Breast epithelium (tissue), 4 donors: ENCODE measurements at places on chromosomes 12 and 14.

- no peak for DNase-seq
Measured at GRCh38 chr14:101191101-101191720, 287.7 kb upstream of the RTL1 start.

DNA sequence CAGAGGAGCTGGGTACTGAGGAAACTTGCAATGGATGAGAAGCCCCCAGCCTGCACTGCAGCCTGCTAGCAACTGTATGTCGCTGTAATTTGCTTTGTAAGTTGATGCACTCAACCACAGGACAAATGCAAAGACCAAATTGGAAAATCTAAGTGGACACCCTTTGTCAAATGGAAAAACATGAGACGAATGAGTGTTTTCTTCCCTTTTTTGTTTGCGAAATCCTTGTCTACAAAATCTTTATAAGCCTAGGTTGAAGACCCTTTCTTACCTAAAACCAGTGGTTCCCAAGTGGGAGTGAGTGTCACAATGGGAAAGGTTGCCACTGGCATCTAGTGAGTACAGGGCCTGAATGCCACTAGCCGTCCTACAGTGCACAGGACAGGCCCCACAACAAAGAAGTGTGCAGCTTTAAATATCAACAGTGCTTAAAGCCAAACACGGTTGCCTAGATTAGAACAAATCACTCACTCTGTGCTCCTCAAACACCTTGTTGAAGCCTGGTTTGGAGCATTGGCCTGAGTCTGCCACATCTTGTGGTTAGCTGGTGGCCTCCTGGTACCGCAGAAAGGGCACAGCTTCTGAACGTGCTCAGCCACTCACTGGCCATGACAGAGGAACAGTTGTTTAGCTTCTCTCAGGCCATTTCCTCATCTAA is 7.6 kb upstream of the VASH1 start:
- DNase-seq: peak; percentile 11

- DNase-seq: no peak
Measured at GRCh38 chr12:53193040-53193439, 12.3 kb upstream of the CSAD start.

GRCh38 chr12:113466454-113467141 is 5.1 kb downstream of the LHX5 start:
- DNase-seq: no peak

DNA sequence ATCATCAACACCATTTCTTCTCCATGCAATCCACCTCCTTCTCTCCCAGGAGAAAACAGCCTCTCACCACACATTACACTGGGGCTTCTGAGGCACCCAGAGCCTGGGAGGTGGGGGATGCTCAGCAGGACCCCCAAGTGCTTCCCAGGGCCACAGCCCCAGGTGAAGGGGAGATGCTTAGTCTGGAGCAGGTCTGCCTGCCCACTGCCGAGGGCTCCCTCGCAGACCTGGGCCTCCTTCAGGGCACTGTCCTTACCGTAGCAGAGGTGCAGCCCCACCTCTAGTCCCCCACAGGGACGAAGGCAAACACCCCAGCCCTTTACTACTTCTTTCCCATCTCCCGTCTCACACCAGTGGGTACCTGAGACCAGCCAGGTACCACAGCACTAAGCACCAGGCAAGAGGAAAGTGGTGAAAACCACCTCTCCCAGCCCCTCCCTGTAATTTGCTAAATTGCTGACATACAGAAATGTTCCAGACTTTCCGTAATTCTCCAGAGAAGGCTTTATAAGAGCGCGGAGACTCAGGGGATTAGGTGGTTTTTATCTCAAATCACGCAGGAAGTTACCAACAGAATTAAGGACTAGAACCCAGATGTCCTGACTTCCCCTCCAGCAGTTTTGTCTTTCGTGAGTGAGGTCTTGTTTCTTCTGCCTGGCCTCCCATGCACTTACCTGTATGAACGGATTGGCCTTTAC is 59.0 kb downstream of the PLEKHG3 start:
- DNase-seq: no peak

DNA sequence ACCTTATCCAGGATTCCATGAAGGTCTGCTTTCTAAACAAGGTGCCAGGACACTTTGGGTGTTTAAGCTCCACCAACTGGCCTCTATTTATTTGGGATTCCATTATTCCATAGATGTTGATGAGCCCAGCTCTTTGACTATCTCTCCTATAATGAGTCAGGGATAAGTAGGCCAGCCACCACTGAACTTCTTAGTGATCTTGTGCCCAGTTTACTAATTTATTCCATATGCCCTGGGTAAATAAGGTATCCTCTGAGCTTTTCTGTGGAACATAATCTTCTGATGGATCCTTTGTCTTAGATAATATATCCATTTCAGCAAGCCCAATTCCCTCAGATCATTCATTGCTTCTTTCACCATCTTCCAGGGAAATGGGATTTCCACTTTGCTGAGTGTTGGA is 535.0 kb downstream of the FOXG1 start:
- no peak for DNase-seq

GRCh38 chr12:129069886-129070285 is 216.6 kb downstream of the GLT1D1 start:
- DNase-seq: no peak

DNA sequence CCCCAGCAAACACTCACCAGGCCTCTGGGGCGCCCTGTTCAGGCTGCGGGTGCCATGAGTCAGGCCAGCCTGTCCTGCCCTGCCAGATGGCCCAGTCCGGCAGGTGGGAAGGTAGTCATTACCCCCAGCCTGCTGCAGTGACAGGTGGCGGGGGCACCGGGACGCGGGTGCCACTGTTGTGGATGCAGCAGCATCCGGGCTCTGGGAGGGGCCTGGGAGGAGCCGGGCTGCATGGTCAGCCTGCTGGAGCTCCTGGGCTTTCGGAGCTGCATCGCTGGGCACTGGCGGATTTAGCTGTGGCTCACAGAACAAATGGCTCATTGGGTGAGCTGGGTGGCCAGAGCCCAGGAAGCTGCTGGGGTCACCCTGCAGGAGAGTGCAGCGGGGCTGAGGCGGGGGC is 13.5 kb downstream of the CEP170B start:
- no peak for DNase-seq

DNA sequence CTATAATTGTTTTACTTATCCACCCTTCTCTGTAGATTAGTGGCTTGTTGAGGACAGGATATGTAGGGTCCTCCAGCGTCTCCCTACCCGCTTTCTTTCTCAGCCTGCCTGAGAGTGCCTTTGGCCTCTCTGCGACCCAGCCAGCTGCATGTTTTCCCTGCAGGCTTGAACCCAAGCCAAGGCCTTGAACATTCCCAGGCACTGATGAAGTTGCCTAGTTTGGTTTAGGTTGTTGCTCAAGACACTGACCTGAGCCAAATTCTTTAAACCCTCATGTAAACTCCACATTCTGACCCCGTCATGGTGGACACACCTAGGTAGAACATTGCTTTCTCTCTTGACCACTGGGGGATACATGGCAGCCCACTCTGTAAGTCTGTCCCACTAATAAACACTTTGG is 33.4 kb upstream of the TXNRD1 start:
- peak; percentile 71 for DNase-seq

GRCh38 chr12:86730233-86730632 is 474.0 kb upstream of the MGAT4C start:
- no peak for DNase-seq

- DNase-seq: no peak
Measured at GRCh38 chr14:61662437-61663311, 32.6 kb upstream of the HIF1A start.

DNA sequence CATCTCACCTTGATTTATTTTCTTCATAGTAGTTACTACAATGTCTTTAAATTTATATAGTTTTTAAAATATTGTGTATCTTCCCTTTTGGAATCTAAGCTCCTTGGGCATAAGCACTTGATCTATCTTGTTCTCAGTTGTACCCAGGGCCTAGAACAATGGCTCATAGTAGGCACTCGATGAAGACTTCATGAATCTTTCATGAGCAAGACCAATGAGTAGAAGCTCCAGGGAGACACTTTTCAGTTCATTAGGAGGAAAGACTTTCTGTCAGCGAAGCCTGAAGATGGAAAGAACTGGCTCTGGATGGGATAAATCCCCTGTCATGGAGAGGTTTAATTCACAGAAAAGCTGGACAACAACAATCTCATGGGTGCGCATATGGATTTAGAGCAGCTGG is 140.2 kb upstream of the CRY1 start:
- no peak for DNase-seq

- no peak for DNase-seq
Measured at GRCh38 chr14:65847075-65847847, 434.7 kb downstream of the FUT8 start.

DNA sequence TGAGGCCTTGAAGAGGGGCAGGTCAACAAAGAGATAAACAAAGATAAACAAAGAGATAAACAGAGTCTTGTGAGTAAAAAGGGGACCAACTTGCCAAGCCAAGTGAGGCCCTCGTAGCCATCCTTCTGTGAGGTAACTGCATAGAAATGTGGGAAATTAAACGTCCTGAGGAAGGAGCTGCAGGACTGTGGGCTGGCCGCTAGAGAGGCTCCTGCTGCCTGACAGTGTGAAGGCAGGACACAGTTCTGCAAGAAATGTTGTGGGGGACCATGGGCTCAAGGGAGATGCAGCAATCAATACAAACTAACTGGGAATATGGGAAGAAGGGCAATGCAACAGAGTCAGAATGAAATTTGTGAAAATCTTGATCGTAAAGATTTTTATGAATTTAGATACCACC is 91.9 kb downstream of the SLC8A3 start:
- DNase-seq: no peak

DNA sequence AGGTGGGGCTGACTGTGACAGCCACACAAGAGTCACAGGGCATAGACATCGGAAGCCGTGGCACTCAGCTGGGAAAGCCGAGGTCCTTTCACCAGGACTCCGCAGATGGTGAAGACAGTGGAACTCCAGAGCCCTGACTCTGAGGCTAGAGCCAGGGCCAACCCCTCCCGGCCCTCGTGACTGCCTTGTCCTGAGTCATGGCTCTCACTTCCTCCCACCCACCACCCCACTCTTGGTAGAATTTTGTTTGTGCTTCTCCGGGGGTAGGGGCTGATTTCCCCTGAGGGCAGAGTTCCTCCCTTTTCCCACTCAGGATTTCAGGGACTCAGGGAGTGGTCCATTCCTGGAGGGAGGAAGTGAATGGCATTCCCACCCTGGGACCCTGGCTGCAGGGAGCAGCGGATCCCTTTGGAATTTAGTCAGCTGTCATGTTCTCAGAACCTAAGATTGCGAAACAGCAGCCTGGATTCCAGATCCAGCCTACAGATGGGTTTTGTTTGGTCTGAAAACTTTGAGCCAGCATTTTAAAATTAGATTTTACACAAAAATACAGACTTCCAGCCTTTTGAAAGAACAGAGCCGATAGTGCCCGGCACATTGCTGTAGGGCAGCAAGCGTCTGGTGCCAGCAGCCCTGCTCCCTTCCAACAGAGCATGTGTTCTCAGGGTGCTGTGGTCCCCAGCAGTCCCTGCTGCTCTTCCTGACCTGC is 50.7 kb downstream of the TPCN1 start:
- peak; percentile 74 for DNase-seq

GRCh38 chr12:93889516-93890212 is 212.5 kb downstream of the CRADD start:
- no peak for DNase-seq

DNA sequence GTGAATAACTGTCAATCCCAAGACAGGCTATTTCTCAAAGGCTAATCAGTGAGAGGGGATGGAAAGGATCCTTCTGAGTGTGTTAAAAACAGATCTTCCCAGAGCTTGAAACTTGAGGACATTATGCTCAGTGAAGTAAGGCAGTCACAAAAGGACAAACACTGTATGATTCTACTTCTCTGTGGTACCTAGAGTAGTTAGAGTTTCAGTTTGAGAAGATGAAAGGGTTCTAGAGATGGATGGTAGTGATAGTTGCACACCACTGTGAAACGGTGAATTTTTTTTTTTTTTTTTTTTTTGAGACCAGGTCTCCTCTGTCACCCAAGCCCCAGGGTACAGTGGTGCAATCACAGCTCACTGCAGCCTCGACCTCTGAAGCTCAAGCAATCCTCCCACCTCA is 133.8 kb downstream of the SAMD4A start:
- no peak for DNase-seq

GRCh38 chr12:69073035-69073434 is 140.1 kb upstream of the CPM start:
- DNase-seq: no peak

DNA sequence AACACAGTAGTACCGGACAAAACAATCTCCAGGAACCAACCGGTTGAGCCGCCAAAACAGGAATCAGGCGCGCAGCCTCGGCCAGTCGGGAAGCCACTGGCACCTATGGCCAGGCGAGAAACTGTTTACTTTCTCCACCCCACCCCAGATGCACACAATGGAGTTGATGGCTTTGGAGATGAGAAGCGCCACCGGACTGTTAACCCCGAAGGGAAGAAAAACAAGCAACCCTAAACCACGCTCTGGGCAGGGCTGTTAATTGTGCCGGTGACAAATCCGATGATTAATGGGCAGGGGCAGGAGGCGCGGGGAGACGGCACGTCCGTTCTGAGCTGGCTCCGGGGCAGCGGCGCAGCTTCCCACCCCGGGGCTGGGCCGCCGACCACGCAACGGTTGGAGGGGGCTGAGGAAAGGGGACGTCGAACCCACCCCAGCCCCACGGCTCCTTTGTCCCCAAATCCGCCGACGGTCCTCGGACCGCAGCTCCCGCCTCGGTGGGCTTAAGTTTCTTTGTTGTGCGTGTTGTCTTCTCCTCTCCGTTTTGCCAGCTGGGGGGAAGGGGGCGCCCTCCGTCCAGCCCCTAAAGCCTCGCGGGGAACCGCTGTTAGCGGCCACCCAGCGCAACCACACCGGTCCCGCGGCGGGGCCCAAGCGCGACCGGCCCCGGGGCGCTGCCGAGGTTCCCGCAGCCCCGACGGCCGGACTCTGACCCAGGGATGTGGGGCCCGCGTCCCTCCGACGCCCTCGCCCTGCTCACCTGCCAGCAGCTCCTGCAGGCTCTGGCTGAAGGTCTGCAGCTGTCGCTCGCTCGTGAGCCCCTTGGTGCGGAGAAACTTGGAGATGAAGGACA is 790 bp downstream of the BTG1 start:
- peak; percentile 31 for DNase-seq

- DNase-seq: no peak
Measured at GRCh38 chr14:87131879-87132278, 861.1 kb downstream of the GALC start.

DNA sequence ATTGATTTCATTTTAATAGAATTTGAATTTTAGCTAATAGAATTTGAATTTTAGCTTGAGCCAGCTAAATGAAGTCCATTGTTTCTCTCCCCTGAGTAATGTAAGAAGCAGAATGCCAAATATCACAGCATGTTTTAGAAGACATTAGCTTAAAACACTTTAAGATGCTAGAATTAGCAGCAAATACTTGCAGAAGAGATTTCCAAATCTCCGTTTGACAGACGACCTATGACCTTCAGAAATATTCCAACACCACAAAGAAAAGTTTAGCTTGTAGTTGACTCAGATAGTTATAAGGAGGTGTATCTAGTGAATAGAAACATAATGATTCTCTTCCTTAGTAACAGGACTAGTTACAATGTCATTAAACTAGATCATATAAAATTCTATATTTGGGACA is 51.7 kb upstream of the MYF6 start:
- no peak for DNase-seq

DNA sequence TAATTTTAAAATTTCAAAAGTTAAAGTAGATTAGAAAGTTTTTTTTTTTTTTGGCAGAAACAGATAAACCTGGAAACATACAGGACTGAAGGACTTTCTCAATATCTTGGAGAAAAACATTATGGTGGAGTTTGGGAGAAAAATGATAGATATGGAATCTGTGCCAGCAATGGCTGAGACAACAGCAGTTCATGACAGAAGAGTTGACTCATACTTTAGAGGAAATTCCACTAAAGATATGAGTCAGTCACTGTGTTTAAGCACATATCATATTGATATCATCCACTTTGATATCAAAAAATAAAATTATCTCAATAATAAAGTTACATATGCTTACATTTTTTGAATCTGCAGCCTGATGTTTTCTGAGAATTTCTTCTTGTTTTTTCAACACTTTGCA is 193.9 kb upstream of the OR4E1 start:
- DNase-seq: no peak
